ENCODE measurements at places on chromosomes 5 and 9. TPM values are rescaled to one million over a fixed set of nuclear protein-coding genes. Genes with fewer than 3 reads are reported as not detected.

The FAM120AOS gene
- total RNA-seq, result 50.5 TPM

The ARHGEF37 gene
- total RNA-seq, result 10.2 TPM

The NAIP gene
- total RNA-seq, result 34.7 TPM

The EIF4E1B gene
- total RNA-seq, result not detected

The SKIC3 gene
- 57.2 TPM for total RNA-seq

The TAF7 gene
- total RNA-seq, result 42.2 TPM
